ENCODE measurements at places on chromosomes 5 and 9.

- no peak for DNase-seq
These were observed 21.5 kb downstream of the XPA start for GRCh38 chr9:97675655-97676054.

DNA sequence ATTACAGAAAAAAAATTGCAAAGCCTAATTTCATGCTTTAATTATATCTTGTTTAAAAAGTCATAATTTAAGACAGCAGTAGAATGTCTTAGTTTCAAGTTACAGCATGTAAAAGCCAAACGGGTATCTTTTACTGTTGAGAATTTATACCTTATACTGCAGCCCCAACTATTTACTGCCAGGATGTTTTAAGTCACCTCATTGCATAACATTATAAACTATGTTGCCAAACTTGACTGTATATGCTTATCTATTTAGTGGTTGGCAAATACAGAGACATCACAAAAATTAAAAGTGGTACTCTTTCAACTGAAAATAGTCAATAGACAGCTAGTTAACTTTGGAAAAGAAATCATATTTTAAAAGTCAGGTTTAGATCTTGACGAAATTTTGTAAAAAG is 119.5 kb downstream of the EDIL3 start:
- DNase-seq = no peak

- no peak for DNase-seq
These were observed 69.9 kb downstream of the FGF1 start for GRCh38 chr5:142615948-142616347.

DNA sequence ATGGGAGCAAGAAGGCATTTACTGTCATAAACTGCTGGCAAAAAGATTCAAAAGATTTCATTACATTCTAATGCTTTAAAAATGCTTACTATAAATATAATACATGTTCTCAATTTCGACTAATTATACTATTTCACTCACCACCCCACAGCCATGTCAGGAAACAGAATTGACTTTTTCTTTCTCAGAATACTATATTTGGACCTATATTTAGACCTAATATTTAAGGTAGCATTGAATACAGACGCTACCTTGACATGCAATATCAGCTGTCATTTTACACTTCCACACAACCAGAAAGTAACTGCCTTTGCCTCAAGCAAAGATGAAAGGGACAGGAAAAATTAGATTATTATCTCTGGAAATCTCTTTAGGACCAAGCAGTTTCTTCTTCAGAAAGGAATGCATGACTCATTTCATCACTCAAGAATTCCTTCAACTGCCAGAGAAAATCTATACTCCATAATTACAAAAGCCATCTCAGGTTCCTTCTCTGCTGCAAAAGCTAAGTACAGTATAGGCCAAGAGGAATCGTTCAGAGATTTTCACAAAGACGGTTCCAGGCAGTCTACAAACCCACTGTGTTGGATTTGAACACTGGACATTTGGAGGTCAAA is 11.8 kb upstream of the UBE2QL1 start:
- DNase-seq = no peak

DNA sequence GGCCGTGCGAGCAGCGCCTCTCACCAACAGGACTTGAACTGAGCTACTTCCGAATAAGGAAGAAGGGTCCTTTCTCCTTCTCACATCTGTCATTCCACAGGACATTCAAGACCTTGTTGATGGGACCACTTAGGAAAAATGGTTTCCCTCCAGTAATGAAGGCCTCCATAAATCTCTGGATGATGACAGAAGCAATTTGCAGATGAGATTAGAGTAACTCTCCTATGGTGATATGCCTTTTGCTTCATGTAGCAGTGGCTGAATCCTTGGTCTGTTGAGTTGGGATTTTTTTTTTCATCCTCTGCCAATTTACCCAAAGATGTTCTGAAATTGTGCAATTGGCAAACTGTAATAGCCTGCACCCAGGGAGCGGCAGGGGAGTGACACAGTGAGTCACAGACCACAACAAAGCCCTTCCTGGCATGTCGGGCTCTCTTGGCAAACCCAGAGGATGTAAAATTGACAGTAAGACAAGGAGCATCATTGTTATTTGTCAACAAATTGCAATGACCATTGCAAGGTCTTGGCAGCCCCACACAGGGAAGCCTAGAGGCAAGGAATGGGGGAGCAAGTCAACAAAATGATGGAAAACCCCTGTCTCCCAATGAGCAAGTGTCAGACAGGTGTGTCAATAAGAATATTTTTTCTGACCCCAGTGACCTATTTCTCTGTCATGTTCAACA is 275.9 kb downstream of the ACTL7B start:
- no peak for DNase-seq

Data from T follicular helper cell (primary cell).